ENCODE measurements at places on chromosomes 3 and 15. TPM values are rescaled to one million over a fixed set of nuclear protein-coding genes. Genes with fewer than 3 reads are reported as not detected.

The SPATA12 gene
- total RNA-seq, result 2.9 TPM

The DCBLD2 gene
- total RNA-seq, result 27.4 TPM

The LOXL1 gene
- 68.4 TPM for total RNA-seq

GRCh38 chr3:74883690-74884089 is 269.2 kb upstream of the CNTN3 start:
- no peak overlapping the region for H3K27ac ChIP-seq
- no peaks in the 10 kb centered on the region for H3K27me3 ChIP-seq
- no peaks in the 10 kb centered on the region for H3K36me3 ChIP-seq
- no peaks in the 10 kb centered on the region for H3K4me1 ChIP-seq

- H3K4me3 ChIP-seq, result no peak overlapping the region
- DNase-seq, result no peak
- H3K27ac ChIP-seq, result no peak overlapping the region
- H3K27me3 ChIP-seq, result no peaks in the 10 kb centered on the region
- H3K4me1 ChIP-seq, result no peaks in the 10 kb centered on the region
Observed at GRCh38 chr3:180408654-180409053, 193.3 kb upstream of the TTC14 start.

The LRRC2 gene
- 10.7 TPM for total RNA-seq

DNA sequence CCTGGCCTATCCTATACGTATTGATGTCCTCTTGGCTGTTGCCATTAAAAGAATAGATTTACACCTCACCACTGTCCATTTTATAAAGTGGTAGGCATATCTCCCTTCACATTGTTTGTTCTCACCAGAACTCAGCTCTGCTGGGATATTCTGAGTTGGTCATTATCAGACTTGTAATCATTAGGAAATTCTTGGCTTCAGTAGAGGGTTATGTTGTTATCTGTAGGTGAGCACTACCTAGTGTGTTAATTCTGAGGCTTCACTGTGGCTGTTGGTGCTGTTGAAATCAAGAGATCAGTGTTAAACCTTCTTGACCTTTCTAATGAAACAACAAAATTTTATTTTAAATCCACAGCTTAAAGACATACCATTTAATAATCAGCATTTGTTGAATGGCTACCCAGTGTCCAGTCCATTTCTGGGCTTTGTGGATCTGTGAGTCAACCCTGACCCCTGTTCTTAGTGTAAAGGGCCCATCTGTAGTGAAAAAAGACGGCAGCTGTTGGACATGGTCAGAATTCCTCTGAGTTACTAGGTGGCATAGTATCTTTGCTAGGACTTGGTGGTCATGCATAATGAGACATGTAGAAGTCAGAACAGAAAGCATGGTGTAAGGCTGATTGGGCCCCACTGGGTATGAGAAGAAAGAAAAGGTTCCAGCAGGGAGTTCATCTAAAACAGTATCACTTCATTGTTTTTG is 32.9 kb upstream of the P4HTM start:
- no peaks in the 10 kb centered on the region for H3K36me3 ChIP-seq
- H3K4me3 ChIP-seq, result no peak overlapping the region
- DNase-seq, result no peak
- H3K4me1 ChIP-seq, result no peaks in the 10 kb centered on the region
- H3K27me3 ChIP-seq, result no peaks in the 10 kb centered on the region

The HESX1 gene
- total RNA-seq, result not detected

DNA sequence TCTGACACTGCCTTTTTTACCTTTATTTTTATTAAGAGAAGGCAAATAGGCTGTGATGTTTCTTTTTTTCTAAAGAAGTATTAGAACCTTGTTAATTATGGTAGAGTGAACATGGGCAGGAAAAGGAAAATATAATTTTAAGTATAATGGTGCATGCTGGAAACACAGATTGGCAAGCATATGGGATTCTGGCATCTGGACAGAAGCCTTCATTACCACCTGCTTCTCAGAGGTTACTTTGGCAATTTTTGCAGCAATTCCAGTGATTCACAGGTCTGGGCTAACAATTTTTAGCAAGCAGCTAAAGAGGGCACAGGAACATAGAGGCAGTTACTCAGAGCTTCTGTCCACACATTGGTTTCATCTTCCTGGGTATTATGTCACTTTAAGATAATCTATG is 258.3 kb downstream of the DIPK2A start:
- no peak for DNase-seq
- no peak overlapping the region for H3K27ac ChIP-seq
- H3K27me3 ChIP-seq, result no peaks in the 10 kb centered on the region
- no peak overlapping the region for H3K4me3 ChIP-seq
- no peaks in the 10 kb centered on the region for H3K4me1 ChIP-seq

DNA sequence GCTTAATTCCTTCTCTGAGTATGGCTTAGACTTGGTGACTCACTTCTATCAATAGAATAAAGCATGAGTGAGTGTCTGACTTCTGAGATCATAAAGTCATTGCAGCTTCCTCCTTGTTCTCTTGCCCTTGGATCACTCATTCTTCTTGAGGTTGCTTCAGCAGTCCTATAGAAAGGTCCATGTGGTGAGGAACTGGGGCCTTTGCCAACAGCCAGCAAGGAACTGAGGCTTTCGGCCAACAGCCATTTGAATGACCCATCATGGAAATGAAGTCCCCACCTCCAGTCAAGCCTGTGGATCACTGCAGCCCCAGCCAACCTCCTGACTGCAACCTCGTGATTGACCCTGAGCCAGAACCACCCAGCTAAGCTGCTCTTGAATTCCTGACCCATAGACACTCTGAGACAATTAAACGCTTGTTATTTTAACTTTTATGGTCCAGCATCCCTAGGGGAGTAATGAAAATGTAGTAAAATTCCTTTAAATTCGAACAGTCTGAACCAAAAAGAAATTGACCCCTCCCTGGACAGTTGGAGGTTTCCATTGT is 84.5 kb downstream of the WDR76 start:
- no peaks in the 10 kb centered on the region for H3K27me3 ChIP-seq
- H3K4me3 ChIP-seq, result no peak overlapping the region
- H3K36me3 ChIP-seq, result no peaks in the 10 kb centered on the region
- no peaks in the 10 kb centered on the region for H3K4me1 ChIP-seq

The SUMF1 gene
- total RNA-seq, result 71.3 TPM

DNA sequence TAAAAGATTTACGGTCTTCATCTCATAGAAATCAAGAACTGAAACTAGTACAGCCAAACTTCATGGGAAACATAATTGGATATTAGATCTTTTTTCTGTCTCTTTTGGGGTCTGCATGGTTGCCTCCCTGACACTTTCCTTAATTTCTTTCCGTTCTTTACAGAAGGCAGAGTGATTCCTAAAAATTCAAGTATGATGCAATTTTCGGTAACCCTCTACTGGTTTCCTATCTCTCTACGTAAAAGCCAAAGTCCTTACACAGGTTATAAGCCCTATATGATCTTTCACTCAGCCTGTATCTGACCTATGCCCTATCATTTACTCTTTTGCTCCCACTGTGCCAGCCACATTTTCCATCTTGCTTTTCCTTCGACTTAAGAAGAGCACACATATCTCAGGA is 6.8 kb upstream of the SLITRK3 start:
- H3K36me3 ChIP-seq, result no peaks in the 10 kb centered on the region
- no peak overlapping the region for H3K4me3 ChIP-seq
- no peak overlapping the region for H3K27ac ChIP-seq

The AGTR1 gene
- total RNA-seq, result 7.1 TPM

All from uterus (tissue), 4 donors.